Kidney tubule cell (primary cell): ENCODE measurements at places on chromosomes 5 and 9.

DNA sequence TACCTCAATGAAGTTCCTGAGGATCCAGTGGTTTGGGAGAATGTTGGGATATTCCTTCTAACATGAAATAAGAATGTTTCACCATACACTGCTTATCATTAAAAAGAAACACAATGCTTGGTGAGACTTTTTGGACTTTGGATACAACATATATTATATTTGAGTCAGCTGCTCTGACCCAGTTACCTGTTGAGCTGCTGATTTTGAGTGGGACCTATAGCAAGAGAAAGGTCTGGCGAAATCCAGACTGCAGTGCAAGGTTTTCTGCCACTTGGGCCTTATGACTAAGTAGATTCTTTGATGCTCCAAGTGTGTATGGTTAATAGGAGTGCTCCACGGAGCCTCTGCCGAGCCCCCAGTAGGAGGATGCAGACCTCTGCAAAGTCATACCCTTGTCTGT lies 10.0 kb upstream of the RALGPS1 start:
- no peak for DNase-seq

GRCh38 chr5:42719034-42719433 lies 37.6 kb upstream of the CCDC152 start:
- DNase-seq = no peak

GRCh38 chr9:80932181-80932580 lies 757.2 kb downstream of the TLE1 start:
- DNase-seq = peak; percentile 8

- peak; percentile 84 for DNase-seq
These were observed 89.6 kb upstream of the BASP1 start for GRCh38 chr5:17127743-17128231.

- no peak for DNase-seq
These were observed 9.0 kb downstream of the LPAR1 start for GRCh38 chr9:111029260-111029659.

DNA sequence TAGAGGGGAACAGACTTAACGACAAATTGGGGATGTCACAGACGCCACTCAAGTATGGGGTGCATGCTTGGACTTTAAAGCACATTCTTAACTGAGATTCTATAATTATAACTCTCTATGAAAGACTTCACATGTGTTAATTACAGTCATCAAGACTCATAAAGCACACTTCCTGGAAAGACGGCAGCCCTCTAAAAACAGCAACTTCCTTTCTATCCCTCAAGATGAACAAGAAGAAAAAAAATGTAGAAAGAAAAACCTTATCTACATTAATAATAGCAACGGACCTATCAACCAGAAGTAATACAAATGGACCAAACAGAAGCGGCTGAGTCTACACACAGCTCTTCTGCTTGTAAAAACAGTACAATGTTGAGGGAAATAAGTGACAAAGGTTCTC lies 21.2 kb downstream of the GNAQ start:
- DNase-seq = no peak

GRCh38 chr5:91302958-91303357 lies 80.2 kb downstream of the ARRDC3 start:
- DNase-seq = no peak

GRCh38 chr9:3721096-3721495 lies 195.3 kb upstream of the RFX3 start:
- DNase-seq = no peak

GRCh38 chr5:177003649-177004048 lies 2.9 kb downstream of the UIMC1 start:
- no peak for DNase-seq

DNA sequence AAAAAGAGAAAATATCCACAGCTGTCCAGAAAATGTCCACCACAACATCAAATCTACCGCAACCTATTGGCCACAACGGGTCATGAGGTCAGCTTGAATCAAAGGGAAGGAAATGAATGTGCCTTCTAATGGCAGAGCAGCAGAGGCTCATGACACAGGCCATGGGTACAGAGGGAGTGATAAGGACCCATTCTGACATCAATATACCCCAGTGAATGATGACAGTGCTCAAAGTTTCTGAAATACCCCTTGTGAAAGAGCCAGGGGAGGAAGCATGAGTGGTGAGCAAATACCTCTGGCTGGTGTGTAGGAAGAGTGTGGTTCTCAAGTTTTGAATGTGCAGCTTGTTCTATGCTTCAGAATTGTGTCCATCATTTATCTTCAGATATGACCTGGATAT lies 348.2 kb downstream of the IRX1 start:
- DNase-seq = no peak

DNA sequence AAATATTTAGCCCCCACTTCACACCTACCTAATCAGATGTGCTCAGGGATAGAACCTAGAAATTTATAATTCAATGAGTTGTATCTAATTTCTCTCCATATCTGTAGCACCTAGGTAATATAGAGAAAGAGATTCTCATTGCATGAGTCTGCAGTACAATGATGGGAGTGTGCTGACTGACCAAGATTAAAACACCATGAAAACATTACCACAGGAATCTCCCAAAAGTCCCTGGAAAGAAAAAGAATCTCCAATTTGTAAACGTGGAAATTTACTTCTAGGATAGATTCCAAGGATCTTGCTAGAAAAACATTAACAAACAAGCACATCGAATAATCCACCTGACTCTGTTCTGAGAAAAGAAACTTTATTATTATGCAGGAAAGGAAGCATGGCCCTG lies 45.0 kb upstream of the DMRTA1 start:
- DNase-seq = peak; percentile 74

- DNase-seq = peak; percentile 70
These were observed 240.6 kb downstream of the MARCHF11 start for GRCh38 chr5:15938961-15939360.

GRCh38 chr5:113056988-113057387 lies 80.4 kb downstream of the DCP2 start:
- no peak for DNase-seq

GRCh38 chr5:74491586-74491985 lies 148.9 kb downstream of the ENC1 start:
- DNase-seq = no peak

- DNase-seq = no peak
These were observed 31.8 kb upstream of the NANS start for GRCh38 chr9:98024702-98025101.

DNA sequence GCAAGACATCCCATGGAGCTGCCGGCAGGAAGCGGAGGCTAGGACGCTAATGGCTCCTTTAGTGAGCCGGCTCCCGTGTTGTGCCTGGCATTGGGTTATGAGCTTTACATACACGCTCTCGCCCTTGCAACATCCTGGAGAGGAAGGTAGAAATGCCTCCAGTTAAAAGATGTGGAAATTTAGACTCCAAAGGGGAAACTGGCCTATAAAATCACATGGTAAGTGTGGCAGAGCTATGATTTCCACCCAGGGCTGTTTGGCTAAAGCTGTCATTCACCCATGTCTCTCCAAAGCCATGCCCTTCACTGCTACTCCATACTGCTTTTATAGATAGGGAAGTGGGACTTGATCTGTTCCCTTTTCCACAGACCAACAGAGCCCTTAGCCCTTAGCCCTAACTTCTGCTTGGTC lies 5.2 kb downstream of the GM2A start:
- DNase-seq = no peak

GRCh38 chr5:154138701-154139100 lies 51.8 kb upstream of the GALNT10 start:
- no peak for DNase-seq

GRCh38 chr9:113844466-113844865 lies 31.6 kb upstream of the ZNF618 start:
- DNase-seq = no peak

- peak; percentile 76 for DNase-seq
These were observed 281.8 kb downstream of the AOPEP start for GRCh38 chr9:95008151-95008771.

DNA sequence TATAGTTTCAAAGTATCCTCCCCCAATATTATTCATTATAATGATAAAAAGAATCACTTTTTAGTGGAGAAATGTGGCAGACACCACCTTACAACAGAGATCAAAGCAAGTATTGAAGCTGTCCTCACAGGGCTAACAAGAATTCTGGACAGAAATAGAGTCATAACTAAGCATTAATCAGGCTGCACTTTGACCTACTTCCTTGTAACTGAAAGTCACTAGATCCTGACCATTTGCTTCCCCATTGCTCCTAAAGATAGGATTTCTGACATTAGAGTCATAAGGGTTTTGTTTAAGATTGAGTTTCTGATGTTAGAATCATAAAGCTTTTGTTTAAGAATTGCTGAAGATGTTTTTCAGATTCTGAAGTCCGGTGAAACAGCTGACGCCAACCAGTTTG lies 159.7 kb downstream of the ATP10B start:
- peak; percentile 38 for DNase-seq

DNA sequence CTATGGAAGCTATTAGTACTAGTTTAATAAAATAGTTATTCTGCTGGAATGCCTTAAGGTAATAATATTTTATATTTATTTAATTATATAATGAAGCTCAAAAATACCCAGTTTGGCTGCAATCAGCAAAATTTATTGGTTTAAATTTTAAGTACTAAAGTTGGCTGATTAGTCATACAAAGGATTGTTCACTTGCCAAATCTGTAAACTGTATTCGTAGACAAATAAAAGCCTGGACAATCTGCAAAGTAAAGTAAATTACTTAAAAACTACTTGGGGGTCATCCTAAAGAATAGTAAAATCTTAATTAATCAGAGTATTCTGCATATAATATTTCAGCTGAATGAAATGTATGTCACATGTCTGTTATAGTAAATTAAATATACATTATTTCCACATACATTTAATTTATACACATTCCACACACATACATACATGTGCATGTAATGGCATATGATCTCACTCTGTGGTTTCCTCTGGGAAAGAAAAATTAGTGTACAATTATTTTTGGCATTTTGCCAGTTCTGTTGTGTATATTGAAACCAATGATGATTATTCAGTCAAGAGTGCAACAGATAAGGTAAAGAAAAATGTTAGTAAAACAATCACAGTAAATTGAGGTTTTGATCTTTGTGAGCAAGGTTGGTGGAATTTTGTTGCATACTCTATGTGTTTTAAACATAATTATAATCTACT lies 455.9 kb downstream of the CDH9 start:
- no peak for DNase-seq

DNA sequence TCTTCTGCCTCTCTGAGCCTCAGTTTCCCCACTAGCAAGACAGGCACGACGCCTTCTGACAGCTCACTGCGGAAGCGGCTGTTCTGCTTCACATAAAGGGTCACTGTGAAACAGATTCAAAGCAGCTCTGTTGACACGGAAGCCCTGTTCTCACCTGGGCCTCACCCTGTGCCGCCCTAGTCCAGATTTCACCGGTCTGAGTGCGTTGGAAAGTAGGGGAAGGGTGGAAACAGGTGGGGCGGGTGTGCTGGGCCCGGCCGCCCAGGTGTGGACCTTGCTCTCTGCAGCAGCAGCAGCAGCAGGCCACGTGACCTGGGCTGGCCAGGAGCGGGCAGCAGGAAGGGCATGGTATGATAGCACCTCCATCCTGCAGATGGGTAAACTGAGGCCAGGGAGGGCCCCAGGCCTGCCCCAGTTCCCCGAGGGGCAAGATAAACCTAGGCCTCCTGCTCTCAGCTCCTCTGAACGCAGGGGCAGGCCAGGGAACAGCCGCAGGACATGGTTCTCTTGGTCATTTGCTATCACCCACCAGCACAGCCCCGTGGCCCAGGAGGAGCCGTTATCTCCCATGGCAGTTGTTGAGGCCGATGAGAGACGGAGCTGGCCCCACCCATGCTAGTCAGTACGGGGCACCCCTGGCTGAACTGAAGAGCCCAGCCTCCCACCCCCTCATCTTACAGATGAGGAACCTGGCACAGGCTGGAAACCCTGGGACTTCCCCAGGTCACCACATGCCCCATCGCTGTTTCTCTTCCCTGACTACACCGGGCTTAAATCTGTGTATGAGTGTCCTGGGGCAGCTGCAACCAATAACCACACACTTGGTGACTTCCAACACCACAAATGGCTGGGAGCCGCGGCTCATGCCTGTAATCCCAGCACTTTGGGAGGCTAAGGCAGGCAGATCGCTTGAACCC lies 12.1 kb downstream of the PTGES2 start:
- peak; percentile 42 for DNase-seq

DNA sequence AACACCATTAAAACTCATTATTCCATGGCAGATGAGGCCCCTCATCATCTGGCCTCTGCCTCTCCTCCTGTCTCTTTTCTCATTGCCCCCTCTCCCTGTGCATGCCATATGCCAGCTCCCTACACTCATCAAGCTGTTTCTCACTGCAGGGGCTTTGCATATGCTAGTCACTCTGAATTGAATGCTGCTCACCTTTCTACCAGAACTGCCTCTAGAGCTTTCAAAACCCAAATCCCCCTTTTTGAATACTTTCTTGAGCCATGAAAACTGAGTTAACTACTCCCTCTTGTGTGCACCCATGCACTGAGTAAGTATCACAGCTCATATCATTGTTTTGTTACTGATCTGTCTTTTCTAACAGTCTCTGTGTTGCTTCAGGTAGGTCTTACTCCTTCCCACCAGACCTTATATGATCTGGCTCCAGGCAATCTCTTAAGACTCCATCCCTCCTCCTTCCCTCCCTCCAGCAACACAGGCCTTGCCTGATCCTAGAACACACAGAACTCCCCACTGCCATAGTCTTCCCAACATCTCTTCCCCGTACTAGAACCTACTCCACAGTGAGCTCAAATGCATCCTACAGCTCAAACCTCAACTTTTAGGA lies 60.5 kb downstream of the ASTN2 start:
- no peak for DNase-seq

DNA sequence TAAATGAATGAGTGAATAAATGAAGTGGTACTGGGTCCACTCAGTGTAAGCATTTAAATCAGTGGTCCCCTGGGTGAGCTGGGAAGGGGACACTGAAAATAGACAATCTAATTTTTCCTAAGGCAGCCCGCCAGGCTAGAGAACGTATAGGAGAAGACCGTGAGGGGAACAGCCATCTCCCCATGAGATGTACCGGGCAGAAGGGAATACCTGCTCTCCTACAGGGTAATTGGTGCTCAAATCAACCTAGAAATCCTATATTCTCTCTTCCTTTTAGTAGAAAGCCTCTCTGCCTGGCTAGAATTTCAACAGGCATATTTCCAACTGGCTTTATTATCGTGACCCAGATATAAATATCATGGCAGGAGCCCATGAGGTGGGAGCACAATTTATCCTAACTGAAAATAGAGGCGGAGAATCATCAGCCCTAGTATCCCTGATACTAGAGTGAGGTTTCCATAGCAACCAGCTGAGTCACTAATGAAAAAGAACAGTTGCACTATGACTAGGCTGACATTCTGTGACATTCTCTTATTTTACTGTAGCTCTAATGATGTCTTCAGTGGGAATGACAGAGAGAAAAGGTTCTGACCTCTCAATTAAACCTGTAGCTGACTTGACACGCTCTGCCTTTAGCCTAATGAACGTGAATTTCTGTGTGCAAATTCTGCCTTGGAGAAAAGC lies 96.5 kb upstream of the CAST start:
- DNase-seq = peak; percentile 83

- no peak for DNase-seq
These were observed 117.4 kb downstream of the FBXL17 start for GRCh38 chr5:108264533-108264932.

- peak; percentile 26 for DNase-seq
These were observed 563.0 kb upstream of the KLF4 start for GRCh38 chr9:108052431-108053080.

- DNase-seq = no peak
These were observed 99.9 kb downstream of the SSBP2 start for GRCh38 chr5:81650987-81651386.
